ENCODE measurements at places on chromosomes 3 and 15. TPM values are rescaled to one million over a fixed set of nuclear protein-coding genes. Genes with fewer than 3 reads are reported as not detected.

GRCh38 chr3:111852540-111852939 lies 6.5 kb upstream of the PHLDB2 start:
- no peak for DNase-seq

DNA sequence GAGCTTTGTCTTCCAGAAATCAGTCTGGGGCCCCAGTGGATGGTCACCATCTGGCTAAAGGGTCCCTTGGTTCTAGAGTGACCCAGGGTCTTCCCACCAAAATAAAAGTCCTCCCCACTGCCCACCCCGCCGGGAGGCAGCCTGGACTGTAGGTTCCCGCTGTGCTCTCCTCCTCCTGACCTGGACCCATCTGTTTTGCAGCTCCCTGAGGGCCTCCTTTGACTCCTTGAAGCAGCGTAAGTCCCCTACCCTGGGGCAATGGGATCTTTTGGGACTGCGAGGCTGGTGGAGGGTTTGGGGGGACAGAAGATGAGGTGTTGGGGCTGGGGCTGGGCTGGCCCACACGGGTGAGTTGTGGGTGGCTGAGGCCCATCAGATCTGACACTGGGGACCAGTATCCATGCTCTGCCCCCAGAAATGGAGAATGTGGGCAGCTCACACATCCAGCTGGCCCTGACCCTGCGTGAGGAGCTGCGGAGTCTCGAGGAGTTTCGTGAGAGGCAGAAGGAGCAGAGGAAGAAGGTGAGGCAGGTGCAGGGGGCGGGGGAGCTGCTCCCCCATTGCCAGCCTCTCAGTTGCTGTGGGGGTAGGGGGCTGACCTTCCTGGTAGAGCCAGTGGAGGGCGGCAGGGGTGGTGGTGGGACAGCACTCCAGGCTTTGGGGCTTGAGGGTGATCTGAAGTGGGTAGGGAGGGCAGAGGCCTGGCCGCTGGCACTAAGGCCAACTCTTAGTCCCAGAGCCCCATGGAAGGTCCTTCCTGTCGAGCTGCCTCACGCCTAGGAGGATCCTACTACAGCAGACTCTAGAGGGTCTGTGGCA lies 30.4 kb downstream of the PSTPIP1 start:
- peak; percentile 46 for DNase-seq

DNA sequence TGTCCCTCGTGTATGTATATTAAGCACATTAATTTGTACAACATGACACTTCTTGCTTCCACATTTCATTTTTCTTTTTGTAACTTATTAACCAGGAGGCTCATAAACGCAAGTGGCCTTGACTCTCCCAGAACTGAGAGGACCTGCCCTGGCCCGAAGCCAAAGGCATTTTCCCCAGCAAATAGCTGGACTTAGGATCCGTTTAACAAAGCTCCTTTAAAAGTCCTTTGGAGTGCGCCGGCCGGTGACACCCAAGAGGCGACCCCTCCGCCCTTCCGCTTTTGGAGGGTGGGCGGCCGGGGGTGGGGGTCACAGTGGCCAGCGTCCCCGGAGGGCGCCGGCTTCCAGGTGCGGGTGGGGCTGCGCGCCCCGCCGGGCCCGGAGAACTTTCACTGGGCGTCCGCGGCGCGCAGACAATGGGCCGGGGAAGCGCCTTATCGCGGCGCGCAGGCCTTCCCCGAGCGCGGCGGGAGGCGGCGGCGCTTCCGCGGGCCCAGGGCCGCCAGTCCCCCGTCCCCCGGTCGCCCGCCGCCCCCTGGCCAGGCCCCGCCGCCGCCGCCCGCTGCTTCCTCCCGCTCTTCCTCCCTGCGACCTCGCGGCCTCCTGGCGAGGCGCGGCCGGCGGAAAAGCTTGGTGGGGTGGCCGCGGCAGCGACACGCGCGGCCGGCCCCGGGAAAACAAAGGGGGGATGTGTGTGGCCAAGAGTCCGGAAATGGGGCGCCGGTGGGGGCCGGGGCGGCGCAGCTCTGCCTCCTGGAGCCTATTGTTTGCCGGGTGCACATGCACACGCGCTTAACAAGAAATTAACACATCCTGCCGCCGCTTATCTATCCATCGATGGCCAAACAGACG lies 613.4 kb downstream of the MCTP2 start:
- no peak for DNase-seq

DNA sequence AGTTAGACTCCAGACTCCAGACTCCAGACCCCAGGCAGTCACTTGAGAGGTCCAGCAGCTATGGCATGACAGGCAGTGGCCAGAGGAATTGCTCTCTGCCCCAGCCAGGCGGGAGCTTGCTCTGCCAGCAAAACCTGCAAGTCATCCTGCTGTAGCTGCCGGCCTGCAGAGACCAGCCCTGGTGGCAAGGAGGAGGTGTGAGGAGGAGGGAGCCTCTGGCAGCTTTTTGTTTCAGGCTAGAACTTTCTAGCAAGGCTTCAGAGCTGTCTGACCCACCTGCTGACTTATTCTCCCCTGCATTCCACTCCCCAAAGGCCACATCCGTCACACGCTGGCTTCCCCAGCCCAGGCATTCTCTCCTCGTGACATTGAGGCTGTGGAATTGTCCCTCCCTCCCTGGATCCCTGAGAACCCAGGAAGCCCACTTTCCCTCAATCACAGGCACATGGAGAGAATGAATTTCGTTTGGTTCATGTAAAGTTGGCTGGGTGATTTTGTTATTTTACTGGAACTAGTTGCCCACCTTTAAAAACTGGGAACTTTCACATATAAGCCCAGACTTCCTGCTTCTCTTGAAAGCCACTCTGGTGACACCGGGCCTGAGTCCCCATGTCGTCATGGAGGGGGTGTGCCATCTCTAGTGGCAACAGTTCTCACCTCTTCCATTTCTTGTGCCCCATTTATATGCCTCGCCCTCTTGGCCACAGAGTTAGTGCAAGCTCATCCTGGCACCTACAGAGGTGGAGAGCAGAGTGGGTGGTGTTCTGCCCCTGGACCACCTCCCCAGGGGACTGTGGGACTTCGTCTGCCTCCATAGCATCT lies 82.7 kb downstream of the ABHD5 start:
- no peak for DNase-seq

DNA sequence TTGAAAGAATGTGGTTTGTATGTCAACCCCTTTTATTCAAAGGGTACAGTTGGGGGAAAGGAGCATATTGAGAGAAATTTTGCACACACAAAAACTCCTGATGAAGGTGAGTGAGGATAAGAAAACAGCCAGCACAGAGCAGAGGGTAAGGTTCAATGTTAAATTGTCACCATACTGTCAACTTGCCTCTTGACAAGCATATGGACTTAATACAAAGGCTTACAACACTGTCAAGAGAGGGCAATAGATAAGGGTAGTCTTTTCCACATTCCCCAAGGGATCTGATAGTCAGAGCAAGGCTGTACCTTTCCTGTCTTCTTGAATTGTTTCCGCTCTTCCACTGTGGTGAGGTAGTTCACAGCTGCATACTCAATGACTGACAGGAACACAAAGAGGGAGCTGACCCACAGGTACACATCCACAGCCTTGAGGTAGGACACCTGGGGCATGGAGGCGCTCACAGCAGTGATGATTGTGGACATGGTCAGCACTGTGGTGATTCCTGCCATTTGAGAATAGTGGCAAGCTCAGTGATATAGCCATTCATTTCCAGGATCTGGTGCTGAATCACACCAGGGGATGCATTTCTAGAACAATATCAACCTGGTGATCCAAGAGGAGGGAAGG lies 20.4 kb upstream of the RIOX2 start:
- no peak for DNase-seq

Gene CPLX3
- total RNA-seq, result not detected

Gene TRIM69
- total RNA-seq, result 7.1 TPM

Gene ITPKA
- 95.6 TPM for total RNA-seq

Gene RETNLB
- total RNA-seq, result 21.5 TPM
